ENCODE measurements at places on chromosomes 2 and 18.

- DNase-seq: no peak
Observed at GRCh38 chr2:1521878-1522830, 108.9 kb downstream of the TPO start.

GRCh38 chr2:240624950-240625621, at the start of gene GPR35:
GPR35 (plus strand) TSS chr2:240625480; CDS start chr2:240629953, 4,473 bp downstream.
- DNase-seq: peak; percentile 80

DNA sequence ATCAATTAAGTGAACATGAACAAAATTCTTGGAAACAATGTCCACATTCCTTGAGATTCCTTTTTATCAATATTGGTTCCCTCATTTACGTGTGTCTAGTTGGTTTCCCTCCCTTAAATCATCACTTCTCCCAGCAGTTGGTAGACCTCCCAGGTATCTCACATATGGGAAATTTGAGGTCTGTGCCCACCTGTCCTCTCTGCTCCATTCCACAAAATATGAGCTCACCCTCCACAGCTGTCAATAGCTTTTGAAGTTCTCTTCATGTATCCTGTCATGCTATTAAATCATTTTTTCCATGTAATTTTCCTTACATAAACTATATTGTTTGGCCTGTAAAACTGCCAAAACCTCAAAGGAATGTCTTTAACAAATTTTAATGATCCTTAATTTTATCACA, 992.2 kb upstream of the ACVR2A start:
- DNase-seq: no peak

DNA sequence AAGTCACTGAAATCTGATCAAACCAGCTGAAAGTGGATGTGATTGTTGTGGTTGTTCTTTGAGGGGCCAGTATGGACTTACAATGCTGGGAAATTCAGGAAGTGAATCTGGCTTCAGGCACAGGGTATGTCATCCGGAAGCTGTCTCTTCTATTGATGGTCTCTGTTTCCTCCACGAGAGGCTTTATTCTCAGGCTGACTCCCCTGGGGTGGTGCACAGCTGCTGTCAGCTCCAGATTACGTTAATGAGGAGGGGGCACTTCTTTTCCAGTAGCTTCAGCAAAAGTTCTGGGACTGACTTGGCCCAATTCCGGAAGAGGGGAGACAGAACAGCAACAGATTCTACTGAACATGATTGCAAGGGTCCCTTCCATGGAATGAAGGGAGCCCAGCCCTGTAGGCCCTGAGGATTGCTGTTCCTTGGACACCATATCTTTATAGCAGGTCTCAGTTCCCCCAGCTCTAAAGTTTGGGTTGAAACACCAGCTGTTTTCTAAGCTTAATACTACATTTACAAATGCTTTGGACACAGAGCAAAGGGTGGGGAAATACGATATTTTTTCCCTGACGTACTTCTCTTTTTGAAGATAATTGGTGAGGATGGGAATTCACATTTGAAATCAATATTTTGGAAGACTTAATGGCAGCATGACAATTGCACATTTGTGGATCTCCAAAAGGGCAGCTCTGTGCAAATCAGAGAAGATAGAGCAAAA, 400.9 kb downstream of the TSN start:
- no peak for DNase-seq

GRCh38 chr2:21148718-21149117, 24.9 kb downstream of the TDRD15 start:
- no peak for DNase-seq

GRCh38 chr18:5998907-5999306, 103.6 kb upstream of the TMEM200C start:
- DNase-seq: no peak

GRCh38 chr2:66240286-66240685, 194.6 kb upstream of the MEIS1 start:
- DNase-seq: no peak

- no peak for DNase-seq
Observed at GRCh38 chr2:189157456-189157855, 22.1 kb downstream of the COL5A2 start.

DNA sequence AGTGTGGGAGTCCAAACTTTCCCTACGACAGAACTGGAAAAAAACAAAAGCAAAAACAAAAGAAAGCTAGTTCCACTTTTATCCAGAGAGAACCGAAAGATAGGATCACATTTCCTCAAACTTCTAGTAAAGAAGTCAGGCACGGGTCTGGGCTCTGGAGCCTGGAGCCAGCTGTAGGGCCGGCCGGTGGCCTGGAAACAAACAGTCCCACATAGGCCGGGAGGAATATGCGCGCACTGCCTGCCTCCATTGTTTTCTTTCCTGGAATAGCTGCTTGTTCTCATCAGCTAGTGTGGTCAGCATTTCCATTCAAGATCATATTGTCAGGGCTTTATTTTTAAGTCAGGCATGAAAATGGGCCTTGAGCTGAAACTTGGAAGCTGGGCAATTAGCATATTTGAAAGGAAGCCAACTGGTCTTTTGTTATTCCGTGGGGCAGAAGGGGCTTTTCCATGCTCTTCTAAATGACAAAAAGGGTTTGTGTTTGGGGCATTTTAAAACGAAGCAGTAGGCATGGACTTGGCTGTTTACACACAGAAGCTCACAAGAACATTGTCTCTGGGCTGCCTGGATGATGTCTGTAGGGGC, 58.7 kb upstream of the RFX8 start:
- DNase-seq: no peak

GRCh38 chr2:234670052-234670451, 173.2 kb upstream of the ARL4C start:
- DNase-seq: no peak

DNA sequence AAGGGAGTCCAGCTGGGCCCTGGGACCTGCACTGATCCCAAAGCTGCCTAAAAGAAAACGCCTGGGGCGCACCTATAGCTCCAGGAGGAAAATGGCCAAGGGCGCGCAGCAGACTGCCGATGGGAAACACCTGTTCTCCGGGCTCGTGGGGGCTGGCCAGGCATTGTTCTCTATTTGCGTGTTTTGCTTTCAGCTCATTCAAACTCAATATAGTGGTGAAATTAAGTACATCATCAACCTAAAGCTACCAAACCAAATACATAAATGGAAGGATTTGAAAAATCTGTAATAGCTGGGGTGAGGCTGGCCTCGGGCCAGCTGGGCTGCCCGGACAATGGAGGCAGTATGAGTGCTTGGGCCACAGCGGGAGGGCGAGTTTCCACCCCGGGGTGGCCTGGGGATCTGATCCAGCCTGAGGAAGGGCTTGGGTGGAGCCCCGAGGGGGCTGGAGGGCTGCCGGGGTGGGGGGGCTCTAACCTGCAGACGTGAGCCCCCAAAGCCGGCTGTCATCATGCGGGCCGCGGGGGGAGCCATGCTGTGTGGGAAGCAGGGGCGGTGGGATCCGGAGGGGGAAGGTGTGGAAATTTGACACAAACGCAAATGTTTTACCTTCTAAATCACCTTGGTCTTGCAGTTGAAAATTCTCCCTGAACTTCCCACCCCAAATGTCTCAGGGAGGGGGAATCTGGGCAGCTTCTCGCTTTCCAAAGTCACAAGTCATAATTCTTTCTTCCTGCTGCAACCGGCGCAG, 77.6 kb downstream of the ASB1 start:
- DNase-seq: no peak

GRCh38 chr2:217906798-217907197, 96.0 kb downstream of the TNS1 start:
- peak; percentile 84 for DNase-seq

GRCh38 chr2:30280596-30281434, 49.5 kb downstream of the LBH start:
- DNase-seq: no peak

GRCh38 chr2:12903272-12903671, 186.5 kb downstream of the TRIB2 start:
- DNase-seq: no peak

GRCh38 chr2:177970670-177971454, 101.7 kb downstream of the PDE11A start:
- no peak for DNase-seq

- DNase-seq: no peak
Observed at GRCh38 chr2:230920167-230920566, 4.9 kb downstream of the GPR55 start.

DNA sequence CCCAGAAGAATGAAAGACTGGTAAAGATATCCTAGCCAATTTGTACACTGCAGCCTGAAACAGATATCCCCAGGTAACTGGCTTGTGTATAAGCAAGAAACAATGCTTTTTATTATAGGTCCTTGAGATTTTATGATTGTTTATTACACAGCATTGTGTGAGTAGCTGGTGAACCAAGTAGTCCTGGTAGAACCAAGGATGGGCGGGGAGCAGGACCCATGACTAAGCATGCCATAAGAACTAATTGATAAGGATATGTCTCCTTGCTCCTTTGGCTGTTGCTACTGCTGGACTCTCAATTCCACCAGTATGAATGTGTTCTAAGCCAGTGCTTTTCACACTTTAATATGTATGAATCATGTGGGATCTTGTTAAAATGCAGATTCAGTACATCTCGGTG, 12.3 kb upstream of the ALMS1 start:
- no peak for DNase-seq

GRCh38 chr2:6370753-6371551, 494.8 kb downstream of the CMPK2 start:
- DNase-seq: no peak
